Activated T-helper 1 cell treated with anti-CD3 and anti-CD28 coated beads, Interleukin-2, amount 50 U/mL, for 16 hours (primary cell): ENCODE measurements at places on chromosomes 3 and 15.

DNA sequence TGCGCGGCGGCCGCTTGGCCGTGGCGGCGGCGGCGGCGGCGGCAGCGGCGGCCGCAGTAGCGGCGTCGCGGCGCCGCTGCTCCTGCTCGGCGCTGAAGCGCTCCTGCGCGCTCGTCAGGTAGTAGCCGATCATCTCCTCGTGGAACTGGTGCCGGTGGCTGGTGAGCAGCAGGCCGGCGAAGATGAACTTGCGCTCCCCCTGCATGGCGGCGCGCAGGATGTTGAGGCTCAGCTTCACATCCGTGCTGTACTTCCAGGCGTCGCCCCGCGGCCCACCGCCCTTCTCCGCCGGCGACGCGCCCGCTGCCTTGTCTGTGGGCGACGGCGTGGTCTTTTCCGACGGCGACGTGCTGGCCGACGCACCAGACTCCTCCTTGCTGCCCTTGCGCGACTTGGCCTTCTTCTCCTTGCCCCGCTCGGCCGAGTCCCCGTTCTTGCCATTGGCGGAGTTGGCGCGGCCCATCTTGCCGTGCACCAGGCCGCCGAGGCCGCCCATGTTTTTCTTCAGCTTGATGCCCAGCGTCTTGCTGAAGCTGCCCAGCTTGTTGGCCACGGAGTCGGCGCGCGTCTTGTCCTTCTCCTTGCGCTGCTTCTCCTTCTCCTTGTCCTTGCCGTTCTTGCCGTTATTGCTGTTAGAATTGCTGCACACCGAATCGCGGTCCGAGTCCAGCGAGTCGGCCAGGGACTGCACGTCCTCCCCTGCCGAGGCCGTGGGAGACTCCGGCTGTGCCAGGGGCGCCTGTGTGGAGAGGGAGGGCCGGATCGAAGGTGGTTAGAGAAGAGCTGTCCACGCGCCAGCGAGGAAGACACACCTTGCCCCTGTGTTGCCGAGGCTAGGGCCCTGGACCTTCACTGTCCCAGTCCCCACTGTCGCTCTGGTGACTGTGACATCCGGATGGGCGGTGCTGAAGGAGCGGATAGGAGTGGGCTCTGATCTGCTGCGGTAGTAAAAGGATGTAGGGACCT is 157.6 kb downstream of the KLF13 start:
- DNase-seq = peak; percentile 35

- no peak for DNase-seq
Measured at GRCh38 chr3:7437231-7437630, 576.3 kb downstream of the GRM7 start.

- DNase-seq = no peak
Measured at GRCh38 chr15:80323285-80323684, 71.3 kb upstream of the CTXND1 start.

GRCh38 chr15:80173022-80173759 is 20.4 kb downstream of the FAH start:
- DNase-seq = peak; percentile 46

- no peak for DNase-seq
Measured at GRCh38 chr15:99239545-99240198, 9.7 kb downstream of the TTC23 start.

DNA sequence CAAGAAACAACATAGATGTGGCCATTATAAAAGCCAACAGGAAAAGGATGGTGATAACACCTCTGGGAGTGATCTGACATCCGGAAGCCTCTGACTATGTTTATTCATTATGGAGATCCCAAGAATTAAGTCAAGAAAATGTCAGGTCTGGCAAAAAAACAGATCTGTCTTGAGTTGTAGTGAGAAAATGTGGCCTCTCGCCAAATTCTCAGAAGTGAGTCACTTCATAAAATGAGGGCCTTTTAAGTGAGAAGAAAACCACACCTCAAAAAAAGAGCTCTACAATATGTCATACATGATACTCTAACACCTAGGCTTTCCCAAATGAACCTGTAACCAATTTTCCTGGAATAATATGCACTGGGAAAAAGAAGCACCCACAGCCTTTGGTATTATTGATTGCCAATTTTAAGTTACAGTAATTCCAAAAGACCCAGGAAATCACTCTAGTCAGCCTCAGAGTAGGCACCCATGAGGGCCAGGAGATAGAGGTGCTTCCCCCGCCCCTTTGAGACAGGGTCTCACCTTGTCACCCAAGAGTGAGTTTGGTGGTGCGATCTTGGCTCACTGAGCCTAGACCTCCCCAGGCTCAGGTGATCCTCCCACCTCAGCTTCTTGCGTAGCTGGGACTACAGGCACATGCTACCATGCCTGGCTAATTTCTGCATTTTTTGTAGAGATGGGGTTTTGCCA is 38.0 kb downstream of the CCR3 start:
- DNase-seq = peak; percentile 30
